ENCODE measurements at places on chromosomes 1 and 21.

GRCh38 chr1:67817319-67817718 lies 15.9 kb downstream of the GNG12 start:
- DNase-seq, result no peak

DNA sequence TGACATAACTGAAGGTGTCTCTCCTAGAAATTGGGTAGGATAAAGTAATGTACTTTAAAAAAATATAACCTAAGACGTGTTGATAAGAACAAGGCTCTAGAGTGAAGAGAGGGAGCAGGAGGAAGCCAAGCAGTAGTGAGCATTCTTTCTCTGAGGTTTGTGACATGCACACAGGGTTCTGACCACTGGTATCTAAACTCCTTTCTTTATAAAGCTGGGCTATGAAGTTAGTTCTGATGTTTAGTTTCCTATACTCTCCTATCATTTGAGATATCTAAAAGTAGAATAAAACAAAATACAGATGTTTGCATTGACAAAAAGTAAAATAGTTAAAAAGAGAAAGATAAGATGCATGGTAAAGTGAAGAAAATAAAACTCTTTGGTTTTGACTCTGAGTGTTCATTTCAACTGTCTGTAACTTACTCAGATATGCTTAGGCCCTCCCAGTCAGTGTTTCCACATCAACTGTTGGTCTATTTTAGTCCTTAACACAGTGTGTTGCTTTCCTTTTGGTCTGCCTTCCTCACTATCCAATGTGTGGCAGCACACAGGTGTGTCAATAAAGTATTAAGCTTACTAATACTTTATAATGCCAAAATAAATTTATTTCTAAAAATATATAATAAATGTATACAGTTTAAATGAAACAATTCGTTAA lies 543.5 kb downstream of the PTPRC start:
- DNase-seq, result no peak

GRCh38 chr1:2836333-2836970 lies 35.0 kb upstream of the TTC34 start:
- DNase-seq, result no peak

DNA sequence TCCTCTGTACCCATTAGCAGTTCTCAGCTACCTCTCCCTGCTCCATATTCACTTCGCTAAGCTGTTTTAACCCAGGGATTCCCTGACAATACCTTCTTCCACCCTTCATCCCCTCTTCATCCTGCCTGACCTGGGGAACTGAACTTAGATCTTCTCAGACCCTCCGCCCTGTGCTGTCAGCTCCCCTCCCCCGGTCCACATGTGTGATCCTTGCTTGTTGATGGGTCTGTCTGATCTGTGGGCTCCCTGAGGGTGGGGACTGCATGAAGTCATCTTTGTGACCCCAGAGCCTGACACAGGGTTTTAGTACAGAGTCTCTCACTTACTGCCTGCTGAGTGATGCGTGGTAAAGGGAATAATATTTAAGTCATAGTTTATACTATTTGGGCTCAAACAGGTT lies 11.8 kb downstream of the CHAF1B start:
- no peak for DNase-seq

GRCh38 chr1:62912028-62912638 lies 128.2 kb downstream of the ATG4C start:
- DNase-seq, result no peak

DNA sequence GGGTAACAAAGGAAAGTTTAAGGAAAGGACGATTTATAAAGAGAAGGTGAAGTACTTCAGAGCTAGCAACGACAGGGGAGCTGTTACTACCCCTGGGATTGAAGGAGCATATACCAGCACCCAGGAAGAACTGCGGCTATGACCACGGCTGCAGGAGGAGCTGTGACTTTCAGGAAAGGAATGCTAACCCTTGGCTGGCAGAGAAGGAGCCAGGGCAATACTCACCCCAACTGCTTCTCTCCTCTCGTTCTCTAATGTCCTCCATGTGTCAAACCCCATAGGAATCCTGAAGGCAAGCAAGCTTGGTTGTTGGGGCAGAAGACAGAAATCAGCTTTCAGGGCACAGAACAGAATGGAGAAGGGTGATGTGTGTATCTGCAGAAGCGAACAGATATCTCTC lies 120.5 kb downstream of the TMEM53 start:
- no peak for DNase-seq

DNA sequence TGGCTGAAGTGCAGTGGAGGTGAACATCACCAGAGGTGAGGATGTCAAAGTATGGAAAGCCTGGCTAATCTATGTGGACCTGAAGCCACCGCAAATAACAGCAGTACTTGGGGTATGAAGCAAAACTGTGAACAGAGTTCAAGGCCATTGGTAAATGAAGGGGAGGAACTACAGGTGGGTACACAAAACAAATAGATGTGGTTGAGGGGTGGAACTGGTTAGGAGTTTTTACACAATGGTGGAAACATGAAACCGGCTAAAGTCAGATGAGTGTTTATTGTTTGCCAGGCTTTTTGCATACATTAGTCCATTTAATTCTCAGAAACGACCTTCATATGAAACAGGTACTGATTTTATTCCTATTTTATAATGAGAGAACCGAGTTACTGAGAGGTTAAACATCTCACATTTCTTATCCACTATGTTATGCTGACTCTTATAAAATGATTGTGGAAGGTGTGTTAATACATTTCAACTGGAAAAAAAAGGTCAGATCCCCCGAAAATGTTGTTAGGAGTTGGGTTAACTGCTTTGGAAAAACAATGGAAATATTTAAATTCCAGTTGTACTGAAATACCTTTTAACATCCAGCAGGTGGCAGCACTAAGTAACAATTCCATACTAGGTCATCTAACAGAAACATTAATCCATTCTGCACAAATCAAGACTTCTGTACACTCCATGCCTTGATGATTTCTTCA lies 44.3 kb upstream of the GTF2B start:
- peak; percentile 69 for DNase-seq
